ENCODE measurements at places on chromosomes 6 and 20.

GRCh38 chr6:291697-292505 is at the start of gene DUSP22:
Gene DUSP22, plus strand, starts transcription at chr6:292487. Its CDS starts 53 bp downstream, at chr6:292540.
- peak; percentile 87 for DNase-seq

GRCh38 chr20:3436864-3437574 is 29.6 kb upstream of the DNAAF9 start:
- DNase-seq: no peak

GRCh38 chr6:109082188-109082577 is 12.5 kb downstream of the SESN1 start:
- DNase-seq: no peak

GRCh38 chr20:31663524-31663837 is 25.8 kb downstream of the COX4I2 start:
- no peak for DNase-seq

DNA sequence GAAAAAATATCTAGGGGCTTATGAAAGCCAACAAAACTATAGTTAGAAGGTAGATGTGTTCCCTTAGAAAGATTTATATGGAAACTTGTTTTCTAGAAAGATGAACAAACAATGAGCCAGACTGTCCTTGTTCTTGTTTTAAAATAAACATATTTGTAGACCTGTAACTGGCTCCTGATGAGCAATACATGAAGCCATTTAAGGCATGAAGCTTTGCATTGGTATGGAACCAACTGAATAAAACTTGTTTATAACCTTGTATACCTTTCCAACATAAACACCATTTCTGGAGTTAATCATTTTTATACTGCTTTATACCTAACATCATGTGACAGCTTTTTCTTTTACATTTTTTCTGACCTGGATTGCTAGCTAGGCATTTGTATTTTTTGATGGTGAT is 247.8 kb downstream of the PRL start:
- DNase-seq: no peak

GRCh38 chr6:167827583-167828324 is 1.0 kb downstream of the AFDN start:
- DNase-seq: no peak

- DNase-seq: no peak
Measured at GRCh38 chr6:7628479-7628878, 38.5 kb downstream of the SNRNP48 start.

DNA sequence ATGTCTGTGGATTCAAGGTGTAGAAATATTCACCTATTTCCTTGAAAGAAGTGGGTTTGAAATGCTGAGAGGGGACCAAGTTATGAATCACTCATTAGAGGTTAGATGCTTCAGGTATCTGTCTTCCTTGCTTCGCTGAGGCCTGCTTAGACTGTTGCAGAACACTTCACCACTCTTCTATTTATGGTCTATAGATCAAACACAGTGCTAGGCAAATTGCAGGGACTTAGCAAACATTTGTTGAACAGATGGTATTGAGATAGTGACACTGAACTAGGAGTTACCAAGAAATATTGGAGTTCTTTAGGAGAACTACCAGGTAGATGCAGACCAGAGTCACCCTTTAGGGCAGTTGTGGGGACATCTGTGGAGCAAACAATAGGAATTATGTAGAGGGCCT is 123.8 kb downstream of the RFPL4B start:
- DNase-seq: no peak

DNA sequence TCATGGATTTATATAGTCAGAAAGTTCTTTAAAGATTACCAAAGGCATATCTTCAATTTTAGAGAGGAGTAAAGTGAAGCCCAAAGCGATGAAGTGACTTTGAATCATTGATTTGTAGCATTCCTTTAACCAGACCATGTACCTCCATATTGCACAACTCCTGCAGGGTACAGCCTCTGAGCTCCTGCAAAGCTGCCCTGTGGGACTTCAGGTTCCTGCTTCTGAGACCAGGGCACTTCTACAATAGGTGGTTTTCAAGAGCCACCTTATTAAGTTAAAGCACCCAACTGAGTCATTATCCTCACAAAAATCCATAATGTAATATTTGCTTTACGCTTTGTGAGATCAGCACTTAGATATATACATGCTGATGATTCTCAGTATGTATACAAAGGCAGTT is 270.7 kb upstream of the RGS17 start:
- no peak for DNase-seq

- DNase-seq: no peak
Measured at GRCh38 chr6:10309457-10310329, 105.2 kb downstream of the TFAP2A start.

- no peak for DNase-seq
Measured at GRCh38 chr6:52681416-52681815, 10.5 kb downstream of the TMEM14A start.

- peak; percentile 59 for DNase-seq
Measured at GRCh38 chr6:150720774-150721233, 121.1 kb downstream of the PLEKHG1 start.

- DNase-seq: no peak
Measured at GRCh38 chr6:11251553-11252360, 19.3 kb upstream of the NEDD9 start.

- DNase-seq: no peak
Measured at GRCh38 chr6:89440200-89440599, 7.2 kb downstream of the ANKRD6 start.

DNA sequence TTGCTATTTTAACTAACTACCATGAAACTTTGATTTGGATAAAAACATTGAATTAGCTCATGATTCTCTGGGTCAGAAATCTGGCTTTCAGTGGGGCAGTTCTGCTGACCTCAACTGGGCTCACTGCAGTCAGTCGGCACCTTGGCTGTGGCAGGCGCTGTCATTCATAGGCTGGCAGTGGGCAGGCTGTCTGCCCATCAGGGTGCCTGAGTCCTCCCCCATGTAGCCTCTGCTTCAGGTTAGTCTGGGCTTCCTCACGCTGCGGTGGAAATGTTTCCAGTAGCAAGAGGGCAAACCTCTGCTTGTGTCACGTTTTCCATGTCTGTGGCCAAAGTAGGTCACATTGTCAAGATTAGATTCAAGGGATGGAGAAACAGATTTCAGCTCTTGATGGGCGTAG is 251.0 kb upstream of the TCF21 start:
- no peak for DNase-seq

DNA sequence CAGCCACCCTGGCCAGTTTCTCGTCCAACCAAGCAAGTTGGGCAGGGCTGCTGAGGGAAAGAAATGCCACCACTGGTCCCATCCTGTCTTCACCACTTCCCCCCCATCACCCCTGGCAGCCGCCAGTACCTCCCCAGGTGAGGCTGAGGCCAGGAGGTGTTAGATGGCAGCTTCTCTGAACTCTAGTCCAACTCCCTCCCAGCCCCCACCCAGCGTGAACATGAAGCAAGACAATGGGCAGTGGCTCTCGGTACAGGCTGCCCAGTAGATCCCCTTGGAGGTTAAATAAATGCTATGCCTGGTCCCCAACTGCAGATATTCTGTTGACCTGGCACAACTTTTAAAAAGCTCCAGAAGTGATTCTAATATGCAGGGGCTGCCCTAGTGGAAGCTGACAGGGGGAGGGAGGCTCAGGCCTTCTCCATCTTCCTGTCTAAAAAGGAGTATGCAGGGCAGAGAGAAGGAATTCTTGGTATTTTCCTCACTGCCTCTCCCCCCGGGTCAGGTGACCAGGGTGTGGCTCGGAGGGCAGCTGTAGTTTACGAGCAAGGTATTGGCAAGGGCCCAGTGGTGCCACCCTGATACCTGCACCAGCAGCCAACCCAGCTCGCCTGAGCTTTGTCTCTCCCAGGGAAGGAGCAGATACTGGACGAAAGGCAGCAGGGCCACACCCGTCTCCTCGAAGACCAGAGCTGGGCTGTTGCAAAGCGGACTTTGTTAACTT is 25.7 kb downstream of the KCNK5 start:
- DNase-seq: no peak

DNA sequence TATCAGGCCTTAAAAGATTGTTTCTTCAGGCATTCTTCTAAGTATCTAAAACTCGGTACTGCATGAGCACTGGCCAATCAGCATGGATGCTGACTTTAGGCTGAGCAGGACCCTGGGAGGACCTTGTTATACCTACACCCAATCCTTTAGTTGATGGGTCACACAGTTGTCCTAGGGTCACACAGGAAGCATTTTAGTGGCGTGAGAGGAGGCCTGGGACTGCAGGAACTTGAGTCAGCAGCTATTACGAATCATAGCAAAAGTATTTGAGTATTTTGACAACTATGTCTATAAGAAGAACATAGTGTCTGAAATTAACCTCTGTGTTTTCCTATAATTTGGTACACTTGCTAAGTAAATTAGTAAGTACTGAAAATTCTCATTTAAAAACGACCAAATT is 741.4 kb downstream of the HACE1 start:
- DNase-seq: no peak

- DNase-seq: peak; percentile 65
Measured at GRCh38 chr20:58309591-58310290, at the start of gene RAB22A. Gene RAB22A, plus strand, starts transcription at chr20:58309715. Its CDS starts 262 bp downstream, at chr20:58309977.

DNA sequence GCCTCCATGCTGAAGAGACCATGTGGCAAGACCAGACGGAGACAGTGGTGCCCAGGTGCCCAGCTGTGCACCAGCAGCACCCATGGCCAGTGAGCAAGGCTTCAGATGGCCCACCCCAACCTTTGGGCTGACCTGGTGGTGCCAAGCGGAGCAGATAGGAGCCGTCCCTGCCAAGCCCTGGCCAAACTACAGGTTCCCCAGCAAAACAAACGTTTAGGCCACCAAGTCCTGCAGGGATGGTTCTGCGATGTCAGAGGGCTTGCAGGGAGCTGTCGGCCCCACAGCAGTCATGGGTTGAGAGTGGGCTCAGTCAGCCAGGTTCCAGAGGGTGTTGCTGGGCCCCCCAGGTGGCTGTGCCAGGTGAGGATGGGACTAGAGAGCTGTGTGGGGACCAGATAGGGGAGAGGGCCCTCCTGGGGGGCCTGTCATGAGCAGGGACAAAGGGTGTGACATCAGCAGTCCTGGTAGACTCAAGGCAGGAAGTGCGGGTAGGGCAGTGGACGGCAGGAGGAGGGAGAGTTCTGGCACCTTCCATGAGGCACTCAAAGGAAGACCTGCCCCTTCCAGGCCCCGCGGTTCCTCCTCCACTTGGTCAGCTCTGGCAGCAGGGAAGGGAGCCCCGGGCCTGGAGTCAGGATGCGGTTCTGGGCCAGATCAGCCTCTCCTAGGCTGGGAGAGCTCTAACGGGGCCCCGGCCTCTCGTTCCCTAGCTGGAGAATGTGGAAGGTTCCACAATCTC is 342.4 kb downstream of the ZFAND3 start:
- DNase-seq: no peak

GRCh38 chr20:25324412-25324811 is 66.2 kb downstream of the ABHD12 start:
- no peak for DNase-seq

GRCh38 chr6:150416128-150416527 is 47.3 kb downstream of the IYD start:
- no peak for DNase-seq

GRCh38 chr20:46118481-46119020 is 437 bp downstream of the CD40 start:
- no peak for DNase-seq

DNA sequence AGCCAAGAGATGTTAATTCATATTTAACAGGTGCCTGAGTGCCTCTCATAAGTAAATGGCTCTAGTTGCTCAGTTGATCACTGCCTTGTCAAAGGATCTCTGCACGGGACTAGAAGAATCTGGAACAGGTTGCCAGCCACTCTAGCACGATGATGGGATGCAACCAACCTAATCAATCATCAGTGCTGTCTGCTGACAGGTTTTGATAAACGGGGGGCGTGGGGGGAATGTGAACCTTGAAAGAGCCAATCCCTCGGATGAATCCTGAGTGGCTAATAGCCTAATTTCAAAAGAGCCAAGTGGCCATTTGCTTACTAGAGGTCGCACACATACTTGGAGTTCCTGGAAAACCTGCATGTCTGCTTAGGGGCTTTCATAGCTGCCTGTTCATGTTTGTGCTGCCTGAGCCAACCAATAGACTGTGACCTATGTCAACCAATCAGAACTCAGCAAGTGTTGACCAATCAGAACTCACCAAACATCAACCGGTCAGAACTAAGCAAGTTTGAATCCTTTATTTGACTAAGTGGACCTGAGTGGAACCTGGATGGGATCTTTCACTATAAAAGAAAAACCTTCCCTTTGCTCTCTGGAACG is 43.5 kb upstream of the ECI2 start:
- DNase-seq: no peak

DNA sequence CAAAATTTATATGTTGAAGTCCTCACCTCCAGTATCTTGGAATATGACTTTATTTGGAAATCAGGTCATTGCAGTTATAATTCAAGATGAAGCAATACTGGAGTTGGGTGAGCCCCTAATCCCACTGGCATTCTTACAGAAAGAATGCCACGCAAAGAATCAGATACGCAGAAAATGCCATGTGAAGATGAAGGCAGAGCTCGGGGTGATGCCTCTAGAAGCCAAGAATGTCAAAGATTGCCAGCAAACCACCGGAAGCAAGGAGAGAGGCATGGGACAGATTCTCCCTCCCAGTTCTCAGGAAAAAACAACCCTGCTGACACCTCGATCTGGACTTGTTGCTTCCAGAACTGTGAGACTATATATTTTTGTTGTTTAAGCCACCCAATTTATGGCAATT is 273.4 kb upstream of the CITED2 start:
- no peak for DNase-seq

DNA sequence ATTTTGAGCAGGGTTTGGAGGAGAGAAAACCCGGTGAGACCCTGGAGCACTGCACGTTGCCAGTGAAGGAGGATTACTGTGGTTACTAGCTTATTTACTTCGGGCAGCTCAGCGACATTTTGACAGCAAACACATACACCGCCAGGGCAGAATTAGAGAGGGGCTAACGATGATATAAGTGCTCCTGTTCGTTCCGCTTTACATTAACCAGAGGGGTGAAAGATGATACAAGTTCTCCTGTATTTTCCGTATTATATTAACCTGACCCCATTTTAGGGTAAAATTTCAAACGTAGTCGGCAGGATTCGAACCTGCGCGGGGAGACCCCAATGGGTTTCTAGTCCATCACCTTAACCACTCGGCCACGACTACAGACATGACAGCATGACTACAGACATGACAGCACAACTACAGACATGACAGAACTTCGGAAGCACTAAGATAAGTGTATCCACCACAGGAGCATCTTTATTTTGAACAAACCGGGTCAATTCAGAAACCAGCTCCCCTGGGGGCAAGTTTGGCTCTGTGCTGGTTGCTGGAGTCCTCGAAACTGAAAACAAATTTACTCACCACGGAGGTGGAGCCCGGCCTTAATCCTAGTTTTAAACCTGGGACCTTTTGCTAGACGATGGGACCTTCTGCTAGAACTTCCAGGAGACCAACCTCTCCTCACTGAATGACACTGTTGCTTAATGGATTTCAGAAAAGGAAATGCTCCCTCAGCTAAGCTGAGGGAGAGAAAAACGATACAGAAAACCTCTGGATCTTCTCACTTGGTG is 80.4 kb upstream of the ZNF184 start:
- no peak for DNase-seq

- DNase-seq: no peak
Measured at GRCh38 chr20:59151820-59152219, 11.8 kb upstream of the ZNF831 start.

GRCh38 chr20:35648836-35649235 is 15.9 kb downstream of the CPNE1 start:
- no peak for DNase-seq

- DNase-seq: no peak
Measured at GRCh38 chr6:113194090-113194489, 663.1 kb upstream of the MARCKS start.

Data from left kidney (tissue), 8 donors.